ENCODE measurements at places on chromosomes 12 and 14.

- DNase-seq, result no peak
Measured at GRCh38 chr14:91349481-91350074, 68.0 kb downstream of the CCDC88C start.

- no peak for DNase-seq
Measured at GRCh38 chr14:100526057-100526456, 61.2 kb downstream of the BEGAIN start.

GRCh38 chr12:103930034-103930786 is at the start of gene HSP90B1:
Gene HSP90B1 (plus strand): TSS chr12:103930410. CDS start chr12:103930516, 106 bp downstream.
- peak; percentile 99 for DNase-seq

DNA sequence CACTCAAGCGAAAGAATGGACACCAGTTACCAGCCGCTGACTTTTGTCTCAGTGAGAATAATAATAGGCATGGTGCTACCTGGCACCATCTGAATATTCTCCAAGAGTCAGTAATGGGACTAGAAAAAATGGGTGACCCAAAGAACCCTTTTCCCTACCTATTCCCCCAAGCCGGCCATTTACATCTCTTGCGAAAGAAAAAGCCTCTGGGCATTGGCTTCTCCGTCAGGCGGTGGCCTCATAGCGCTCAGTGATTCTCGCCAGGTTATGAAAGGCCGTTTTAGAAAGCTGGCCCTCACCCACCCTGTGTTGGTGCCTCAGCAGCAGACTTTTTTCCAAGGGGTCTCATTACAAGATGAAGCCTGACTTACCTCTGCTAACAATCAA is 523 bp upstream of the SLC6A15 start:
- DNase-seq, result no peak

- no peak for DNase-seq
Measured at GRCh38 chr12:9617124-9617523, 9.4 kb upstream of the KLRB1 start.

DNA sequence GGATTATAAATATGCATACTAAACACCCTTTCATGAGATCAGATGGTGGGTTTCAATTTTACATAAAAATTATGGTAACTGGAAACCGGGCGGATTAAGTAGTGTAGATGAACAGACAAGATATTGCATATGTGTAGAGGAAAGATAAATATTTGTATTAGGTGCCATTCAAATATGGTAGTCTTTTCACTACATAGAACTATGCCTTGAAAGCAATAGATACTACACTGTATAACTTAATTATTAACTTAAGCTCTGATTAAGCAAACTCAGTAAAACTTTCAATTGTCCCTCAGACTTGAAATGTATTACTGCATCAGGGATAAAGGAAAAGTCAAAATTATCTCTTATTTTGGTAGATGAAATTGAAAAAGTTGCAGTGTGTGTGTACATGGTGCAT is 1.9 kb downstream of the PTPN21 start:
- DNase-seq, result no peak

GRCh38 chr12:51087818-51088217 is 4.4 kb upstream of the CSRNP2 start:
- no peak for DNase-seq

DNA sequence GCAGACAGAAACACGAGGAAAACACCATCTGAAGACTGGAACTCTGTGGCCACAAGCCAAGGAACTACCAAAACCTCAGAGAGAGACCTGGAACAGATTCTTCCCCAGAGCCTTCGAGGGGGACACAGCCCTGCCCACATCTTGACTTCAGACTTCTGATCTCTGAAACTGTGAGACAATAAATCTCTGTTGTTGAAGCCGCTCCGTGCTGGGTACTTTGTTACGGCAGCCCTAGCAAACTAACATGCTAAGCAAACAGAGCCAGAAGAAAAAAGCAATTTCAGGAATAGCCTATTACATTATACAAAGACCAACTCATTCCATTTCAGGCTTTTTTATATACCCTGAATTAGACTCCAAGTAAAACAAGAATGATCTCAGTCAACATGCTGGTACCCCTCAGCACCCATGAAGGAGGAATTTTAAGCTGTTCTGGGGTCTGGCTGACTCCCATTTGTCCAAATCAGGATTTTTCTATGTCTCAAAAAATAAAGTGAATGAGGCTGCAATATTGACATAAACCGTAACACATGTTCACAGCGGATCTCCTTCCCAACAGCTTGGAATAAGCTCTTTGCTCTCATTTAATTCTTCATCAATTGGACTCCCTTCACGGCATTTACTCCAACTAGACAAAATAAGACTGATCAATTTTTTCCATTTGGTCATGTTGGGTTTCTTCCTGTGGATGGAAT is 190.1 kb downstream of the FOXN3 start:
- DNase-seq, result no peak

DNA sequence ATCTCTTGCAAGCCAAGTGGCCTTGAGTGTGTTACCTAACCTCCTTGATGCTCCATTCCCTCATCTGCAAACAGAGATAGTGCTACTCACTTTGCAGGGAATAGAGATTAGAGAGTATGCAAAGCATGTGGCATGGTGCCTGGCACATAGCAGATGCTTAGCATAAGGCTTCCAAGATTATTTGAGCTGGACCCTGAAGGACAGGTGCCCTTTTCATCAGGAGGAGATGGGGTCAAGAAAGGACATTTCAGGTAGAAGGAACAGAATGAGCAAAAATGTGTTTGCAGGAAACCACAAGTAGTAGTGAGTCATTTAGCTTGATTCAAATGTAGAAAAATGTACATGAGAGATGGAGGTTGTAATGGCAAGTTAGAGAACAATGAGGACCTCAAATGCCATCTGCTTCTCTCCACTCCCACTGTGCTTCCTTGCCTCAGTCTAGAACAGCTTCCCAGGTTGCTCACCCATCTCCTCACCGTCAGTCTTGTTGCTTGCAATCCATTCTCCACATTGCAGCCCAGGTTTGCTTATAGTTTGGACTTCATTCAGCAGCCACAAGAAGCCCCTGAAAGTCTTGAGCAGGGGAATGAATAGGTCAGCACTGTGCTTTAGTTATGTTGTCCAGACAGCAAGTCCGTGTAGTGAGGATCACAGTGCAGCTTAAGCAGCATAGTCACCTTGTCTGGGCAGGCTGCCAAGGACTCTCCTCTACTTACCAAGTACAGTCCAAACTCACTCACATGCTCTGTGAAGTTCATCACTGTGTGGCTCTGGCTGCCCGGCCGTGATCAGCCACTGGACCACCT is 536.3 kb upstream of the CCDC196 start:
- DNase-seq, result no peak

- DNase-seq, result no peak
Measured at GRCh38 chr12:109760031-109760929, 46.7 kb downstream of the FAM222A start.

GRCh38 chr12:2322554-2323120 is 269.9 kb downstream of the CACNA1C start:
- no peak for DNase-seq

GRCh38 chr14:24508155-24508840 is at the start of gene CMA1:
Gene CMA1 (minus strand): TSS chr14:24508265. CDS start chr14:24508235, 30 bp downstream.
- DNase-seq, result no peak

DNA sequence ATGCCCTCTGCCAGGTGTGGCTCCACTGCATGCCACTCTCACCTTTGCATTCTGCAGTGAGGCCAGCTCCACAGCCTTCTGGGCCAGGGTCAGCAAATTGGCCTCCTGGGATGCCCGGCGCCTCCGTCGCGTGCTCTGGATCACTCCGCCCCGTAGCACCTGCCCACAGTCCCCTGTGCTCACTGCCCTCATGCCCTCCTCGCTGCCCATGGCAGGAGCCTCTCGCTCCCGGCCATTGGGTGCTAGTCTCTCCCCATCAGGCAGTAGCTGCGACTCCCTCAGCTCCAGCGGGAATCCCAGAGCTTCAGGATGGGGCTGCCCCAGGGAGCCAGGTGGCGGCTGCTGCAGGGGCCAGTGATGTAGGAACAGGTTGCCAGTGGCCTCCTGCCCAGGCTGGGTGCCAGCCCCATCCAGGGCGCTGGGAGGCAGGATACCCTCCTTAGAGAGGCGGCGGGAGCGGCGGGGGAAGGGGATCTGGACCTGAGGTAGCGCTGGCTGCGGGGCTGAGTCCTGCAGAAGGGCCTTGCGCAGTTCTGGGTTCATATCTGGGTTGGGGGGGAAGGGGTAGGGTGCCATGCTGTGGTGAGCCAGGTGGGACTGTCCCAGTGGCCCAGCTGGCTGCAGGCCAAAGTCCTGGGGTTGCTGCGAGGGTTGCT is 24.5 kb upstream of the PNMA1 start:
- DNase-seq, result no peak

DNA sequence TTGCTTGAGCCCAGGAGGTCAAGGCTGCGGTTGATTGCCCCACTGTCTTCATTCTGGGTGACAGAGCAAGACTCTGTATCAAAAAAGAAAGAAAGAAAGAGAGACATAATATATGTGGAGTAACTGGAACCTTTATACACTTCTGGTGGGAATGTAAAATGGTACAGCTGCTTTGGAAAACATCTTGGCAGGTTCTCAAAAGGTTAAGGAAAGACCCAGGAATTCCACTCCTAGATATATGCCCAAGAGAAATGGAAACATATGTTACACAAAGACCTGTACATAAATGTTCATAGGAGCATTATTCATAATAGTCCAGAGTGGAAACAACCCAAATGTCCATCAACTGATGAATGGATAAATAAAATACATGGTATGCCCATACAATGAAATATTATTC is 7.2 kb downstream of the RBMS2 start:
- DNase-seq, result no peak

GRCh38 chr12:26431211-26431610 is 235.8 kb downstream of the SSPN start:
- no peak for DNase-seq

- DNase-seq, result no peak
Measured at GRCh38 chr14:59627011-59627520, 50.5 kb upstream of the CCDC175 start.

DNA sequence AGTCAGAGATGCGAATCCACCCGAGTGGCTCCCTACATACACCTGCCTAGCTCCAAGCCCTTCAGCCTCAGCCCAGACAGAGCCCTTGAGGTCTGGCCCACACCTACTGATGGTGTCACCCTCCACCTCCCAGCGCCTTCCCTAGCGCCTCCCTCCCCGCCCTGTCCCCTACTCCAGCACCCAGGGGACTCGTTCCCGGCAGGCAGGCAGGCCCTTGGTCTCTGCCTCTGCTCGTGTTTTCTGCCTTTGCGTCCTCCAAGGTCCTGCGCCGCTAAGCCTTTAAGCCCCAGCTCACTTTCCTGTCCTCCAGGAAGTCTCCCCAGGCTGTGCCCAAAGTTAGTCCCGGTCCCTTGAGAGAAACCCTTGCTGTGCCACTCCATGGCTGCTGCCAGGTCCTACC is 12.7 kb downstream of the INF2 start:
- DNase-seq, result no peak

GRCh38 chr12:38162708-38163441 is 153.7 kb upstream of the ALG10B start:
- DNase-seq, result no peak

- no peak for DNase-seq
Measured at GRCh38 chr14:25122843-25123242, 72.9 kb upstream of the STXBP6 start.

- no peak for DNase-seq
Measured at GRCh38 chr14:76007379-76007778, 21.8 kb downstream of the IFT43 start.

DNA sequence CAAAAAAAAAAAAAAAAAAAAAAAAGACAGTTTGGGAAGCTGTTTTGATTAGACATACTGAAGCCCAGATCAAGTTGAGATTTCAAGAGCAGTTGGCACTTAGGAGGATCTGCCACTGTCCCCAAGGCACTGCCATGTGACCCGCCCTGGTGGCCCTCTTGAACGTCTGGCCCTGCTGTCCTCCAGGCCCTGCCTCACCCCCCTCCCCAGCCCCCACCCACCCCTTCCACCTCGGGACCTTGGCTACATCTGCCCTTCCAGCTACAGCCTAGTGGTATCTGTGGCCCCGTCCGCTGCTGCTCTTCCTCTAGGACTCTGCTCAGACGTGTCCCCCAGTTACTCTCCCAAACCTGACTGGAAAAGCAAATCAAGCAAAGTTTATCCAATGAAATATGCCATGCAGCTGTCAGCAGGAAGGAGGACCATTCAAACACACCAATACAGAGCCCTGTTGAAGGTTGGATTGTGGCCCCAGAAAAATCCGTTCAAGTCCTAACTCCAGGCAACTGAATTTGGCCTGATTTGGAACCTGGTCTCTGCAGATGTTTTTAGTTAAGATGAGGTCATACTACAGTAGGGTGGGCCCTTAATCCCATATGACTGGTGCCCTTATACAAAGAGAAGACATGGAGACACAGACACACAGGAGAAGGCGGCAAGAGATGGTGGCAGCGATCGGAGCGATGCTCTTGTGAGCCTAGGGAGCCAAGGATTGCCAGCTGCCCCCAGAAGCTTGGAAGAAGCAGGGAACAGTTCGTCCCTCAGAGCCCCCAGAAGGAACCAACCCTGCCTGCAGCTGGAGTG is 17.7 kb downstream of the SLC25A29 start:
- DNase-seq, result no peak
